Vagina (tissue), 2 donors: ENCODE measurements at places on chromosomes 11 and 22. TPM values are rescaled to one million over a fixed set of nuclear protein-coding genes. Genes with fewer than 3 reads are reported as not detected.

LGALS12 gene
- 2.7 TPM for total RNA-seq

SLN gene
- not detected for total RNA-seq

LRRC10B gene
- total RNA-seq, result 0.74 TPM

TM7SF2 gene
- 37.6 TPM for total RNA-seq

FIBIN gene
- total RNA-seq, result 118 TPM

LRRC56 gene
- 0.49 TPM for total RNA-seq

PGA4 gene
- 7.6 TPM for total RNA-seq

TBX10 gene
- not detected for total RNA-seq

CELF1 gene
- total RNA-seq, result 100 TPM

SNU13 gene
- 113 TPM for total RNA-seq

TRPM5 gene
- not detected for total RNA-seq

IGSF9B gene
- 10.1 TPM for total RNA-seq

ACRV1 gene
- not detected for total RNA-seq

EFCAB6 gene
- 1.7 TPM for total RNA-seq

OR4D5 gene
- not detected for total RNA-seq

HSPB2 gene
- total RNA-seq, result not detected

EXT2 gene
- total RNA-seq, result 78.6 TPM

TYR gene
- not detected for total RNA-seq

LSP1 gene
- total RNA-seq, result 32.7 TPM

PANX1 gene
- total RNA-seq, result 18.9 TPM

C1QTNF4 gene
- total RNA-seq, result 3.4 TPM

GTF2H1 gene
- 64.1 TPM for total RNA-seq
